ENCODE measurements at places on chromosomes 5 and 9.

GRCh38 chr5:180069589-180070247, 1.8 kb downstream of the RNF130 start:
- DNase-seq, result peak; percentile 96

DNA sequence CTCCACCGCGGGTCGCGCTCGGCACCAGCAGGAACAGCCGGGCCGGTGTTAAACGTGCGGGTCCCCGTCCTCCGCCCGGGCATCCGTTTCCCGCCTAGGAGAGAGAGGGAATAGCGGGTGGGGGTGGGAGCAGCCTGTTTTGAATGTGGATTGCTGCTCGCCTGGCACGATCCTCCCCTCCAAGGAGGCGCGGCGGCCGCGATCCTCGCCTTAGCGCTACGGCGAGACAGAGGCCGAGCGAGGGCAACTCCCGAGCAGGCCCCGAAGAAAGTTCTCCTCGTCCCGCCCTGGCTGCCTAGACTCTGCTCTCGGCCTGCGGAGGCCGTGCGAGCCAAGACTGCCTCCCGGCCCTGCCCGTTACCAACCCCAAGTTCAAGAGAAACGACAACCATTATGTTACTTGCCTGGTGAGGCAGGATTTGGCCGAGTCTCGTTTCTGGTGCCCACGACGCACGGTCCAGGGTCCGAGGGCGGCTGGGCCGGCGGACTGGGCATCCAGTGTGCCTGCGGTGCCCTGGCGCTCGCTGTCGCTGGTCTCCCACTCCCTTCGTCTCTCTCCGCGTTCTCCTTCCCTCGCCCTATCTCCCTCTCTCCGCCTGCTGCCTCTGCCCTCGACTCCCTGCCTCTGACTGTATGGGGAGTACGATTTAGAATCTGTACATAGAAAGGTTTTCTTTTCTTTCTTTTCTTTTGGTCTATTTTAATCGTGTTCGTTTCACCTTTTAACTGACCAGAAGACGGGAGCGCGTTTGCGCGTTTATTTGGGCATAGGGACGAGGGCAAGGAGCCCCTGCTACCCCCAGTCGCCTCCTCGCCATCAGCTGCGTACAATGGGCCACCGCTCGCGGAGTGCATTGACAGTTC, 724 bp downstream of the NR2F1-AS1 start:
- no peak for DNase-seq

DNA sequence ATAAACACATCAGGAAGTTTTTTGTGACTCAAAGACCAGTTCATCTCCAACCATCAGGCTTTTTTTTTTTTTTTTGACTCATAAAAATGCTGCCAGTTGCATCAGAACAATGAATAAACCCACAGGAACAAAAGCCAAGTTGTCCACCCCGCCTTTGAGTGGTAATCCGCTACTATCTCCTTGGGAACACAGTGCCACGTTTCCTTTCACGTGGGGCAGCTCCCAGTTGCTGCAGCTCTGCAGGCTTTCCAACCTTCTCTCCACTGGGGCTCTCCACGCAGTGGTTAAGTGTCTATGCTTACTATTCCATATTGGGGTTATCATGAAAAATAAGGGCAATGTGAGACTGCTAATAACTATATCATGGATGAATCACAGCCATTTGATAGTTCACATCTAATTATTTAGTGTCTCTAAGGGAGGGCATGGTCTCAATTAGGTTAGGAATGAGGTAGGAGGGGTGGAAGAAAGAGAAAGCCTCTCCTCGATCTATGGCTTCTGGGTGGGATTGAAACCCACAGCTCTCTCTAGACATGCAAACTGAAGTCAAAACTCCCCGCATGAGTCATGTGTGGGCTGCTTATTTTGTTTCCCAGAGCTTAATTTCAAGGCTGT, 55.8 kb upstream of the ACTBL2 start:
- DNase-seq, result no peak

DNA sequence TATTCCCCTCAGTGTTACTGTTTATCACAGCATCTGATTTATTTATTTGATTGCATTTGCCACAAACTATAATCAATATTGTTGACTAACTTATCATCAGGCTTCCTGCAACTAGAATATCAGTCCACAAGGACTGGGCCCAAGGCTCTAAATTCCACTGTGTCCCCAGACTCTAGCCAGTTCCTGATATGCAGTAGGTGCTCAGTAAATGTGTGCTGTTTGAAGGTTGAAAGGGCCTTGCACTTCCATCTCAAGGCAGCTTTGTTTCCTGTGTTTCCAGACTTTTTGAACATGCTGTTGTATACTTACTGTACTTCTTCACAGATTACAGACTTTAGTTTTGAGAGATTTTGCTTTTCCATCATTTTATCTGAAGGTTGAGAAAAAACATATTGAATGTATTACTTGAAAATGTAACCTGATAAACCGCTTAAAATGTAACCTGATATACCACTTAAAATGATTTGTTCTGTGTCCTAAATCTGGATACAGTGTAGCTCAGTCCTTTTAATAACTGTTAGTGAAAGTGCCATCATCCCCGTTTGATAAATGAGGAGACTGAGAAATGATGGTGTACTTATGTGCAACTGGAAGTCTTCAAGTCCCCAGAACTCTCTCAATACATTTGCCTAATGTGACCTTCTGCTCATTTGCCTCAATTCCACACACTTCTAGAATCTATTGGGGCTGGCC, 18.7 kb downstream of the KIAA1191 start:
- no peak for DNase-seq

DNA sequence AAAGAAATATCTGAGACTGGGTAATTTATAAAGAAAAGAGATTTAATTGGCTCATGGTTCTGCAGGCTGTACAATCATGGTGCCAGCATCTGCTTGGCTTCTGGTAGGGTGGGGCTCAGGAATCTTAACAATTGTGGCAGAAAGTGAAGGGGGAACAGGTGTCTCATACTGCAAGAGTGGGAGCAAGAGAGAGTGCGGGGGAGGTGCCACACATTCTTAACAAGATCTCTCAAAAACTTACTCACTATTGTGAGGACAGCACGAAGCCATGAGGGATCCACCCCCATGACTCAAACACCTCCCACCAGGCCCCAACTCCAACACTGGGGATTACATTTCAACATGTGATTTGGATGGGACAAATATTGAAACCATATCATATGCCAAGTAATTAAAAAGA, 70.1 kb upstream of the PANK3 start:
- DNase-seq, result no peak

DNA sequence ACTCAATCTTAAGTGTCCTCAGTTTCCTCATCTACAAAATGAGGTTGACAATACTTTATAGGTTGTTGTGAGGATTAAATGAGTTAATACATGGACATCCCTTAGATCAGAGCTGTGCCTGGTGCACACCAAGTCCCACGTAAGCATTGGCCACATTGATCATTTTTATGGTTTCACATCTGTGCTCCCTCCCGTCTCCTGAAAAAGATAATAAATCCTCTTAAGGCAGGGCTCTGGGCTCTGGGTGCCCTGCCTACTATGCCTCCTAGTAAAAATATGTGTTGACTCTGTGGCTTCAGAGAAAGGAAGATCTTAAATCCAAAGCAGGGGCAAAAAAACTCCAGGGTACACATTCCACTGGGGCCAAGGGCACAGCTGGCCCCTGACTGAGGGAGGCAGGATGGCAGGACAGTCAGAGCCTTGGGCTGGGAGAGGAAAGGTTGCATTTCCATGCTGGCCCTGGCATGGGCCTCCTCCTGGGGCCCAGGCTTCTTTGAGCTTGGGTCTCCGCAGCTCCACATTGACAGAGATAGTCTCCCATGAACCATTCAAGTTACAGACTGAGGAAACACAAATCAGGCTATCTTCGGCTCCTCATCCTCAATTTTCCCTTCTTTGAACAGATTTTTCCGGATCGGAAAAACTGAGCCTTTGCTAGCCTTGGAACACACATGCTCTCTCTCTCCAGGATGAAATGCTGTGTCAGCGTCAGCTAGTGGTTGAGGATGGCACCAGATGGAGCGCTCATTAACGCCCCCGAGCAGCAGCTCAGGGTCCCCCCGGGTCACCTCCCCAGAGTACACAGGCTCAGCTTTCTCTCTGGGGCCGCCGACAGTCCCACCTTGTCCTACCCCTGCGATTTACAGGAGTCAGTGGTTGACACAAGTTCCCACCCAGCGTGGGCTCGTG, 22.4 kb upstream of the KIF12 start:
- DNase-seq, result no peak

GRCh38 chr5:58263296-58263695, 196.6 kb downstream of the PLK2 start:
- DNase-seq, result no peak

DNA sequence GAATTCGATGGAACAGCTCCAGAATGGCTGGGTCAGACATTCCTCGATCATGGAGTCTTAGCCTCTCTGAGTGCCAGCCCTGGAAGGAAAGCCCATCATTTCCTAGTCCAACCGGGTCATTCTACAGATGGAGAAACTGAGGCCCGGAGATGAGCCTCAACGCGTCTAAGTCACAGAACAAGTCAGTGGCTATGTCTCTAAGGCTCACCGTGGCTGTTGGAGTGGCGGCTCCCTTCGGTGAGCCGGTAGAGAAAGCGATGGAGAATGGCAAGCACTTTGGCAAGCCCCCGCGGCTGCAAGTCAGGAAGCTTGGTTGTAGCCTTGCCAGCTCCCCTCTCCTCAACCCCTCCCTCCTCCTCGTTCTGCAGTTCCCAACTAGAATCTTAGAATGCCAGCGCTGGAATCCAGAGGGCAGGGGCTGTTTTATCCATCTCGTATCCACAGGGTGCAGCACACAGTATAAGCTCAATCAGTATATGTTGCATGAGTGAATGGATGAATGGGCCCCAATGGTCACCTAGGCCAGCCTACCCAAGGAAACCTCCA, 438 bp upstream of the ARSI start:
- DNase-seq, result no peak

- no peak for DNase-seq
Observed at GRCh38 chr9:98502976-98503325, 205.8 kb downstream of the GABBR2 start.

GRCh38 chr9:132754236-132754635, 84.0 kb downstream of the GTF3C4 start:
- DNase-seq, result no peak

DNA sequence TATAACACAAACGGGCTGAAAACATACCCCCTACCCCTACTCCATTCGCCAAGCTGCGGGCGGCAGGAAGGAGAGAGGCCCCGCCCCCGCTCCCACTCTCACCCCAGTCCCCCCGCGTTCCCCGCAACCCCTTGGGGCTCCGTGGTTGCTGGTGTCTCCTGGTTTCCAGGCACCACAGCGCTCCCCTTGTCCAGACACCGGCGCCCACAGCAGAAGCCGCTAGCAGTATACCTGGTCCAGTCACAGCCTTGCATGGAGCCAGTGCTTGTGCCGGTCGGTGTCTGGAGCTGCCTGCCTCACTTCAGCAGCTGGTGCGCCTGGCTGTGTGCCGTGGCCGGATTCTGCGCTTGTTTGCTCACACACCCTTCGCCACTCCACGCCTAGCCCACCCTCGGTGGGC, 240.5 kb upstream of the DAB2 start:
- DNase-seq, result no peak

DNA sequence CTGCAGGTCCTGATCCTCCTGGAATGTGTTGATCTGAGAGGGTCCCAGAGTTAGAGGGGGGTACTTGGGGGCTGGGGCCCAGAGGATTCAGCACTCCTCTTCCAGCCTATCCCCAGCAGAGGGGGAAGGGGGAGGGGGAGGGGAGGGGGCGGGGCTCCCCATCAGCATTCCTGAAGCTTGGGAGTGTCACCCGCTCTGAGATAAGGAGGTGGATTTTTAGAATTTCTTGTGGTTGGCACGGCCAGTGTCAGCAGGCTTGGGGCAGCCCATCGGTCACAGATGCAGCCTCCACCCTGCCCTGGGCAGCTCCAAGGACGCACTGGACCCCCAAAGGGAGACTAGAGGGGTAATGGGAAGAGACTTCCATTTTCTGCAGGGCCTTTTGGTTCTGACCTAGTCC, 5.3 kb downstream of the FGF18 start:
- DNase-seq, result no peak

GRCh38 chr5:42598311-42598710, 158.3 kb upstream of the CCDC152 start:
- no peak for DNase-seq

DNA sequence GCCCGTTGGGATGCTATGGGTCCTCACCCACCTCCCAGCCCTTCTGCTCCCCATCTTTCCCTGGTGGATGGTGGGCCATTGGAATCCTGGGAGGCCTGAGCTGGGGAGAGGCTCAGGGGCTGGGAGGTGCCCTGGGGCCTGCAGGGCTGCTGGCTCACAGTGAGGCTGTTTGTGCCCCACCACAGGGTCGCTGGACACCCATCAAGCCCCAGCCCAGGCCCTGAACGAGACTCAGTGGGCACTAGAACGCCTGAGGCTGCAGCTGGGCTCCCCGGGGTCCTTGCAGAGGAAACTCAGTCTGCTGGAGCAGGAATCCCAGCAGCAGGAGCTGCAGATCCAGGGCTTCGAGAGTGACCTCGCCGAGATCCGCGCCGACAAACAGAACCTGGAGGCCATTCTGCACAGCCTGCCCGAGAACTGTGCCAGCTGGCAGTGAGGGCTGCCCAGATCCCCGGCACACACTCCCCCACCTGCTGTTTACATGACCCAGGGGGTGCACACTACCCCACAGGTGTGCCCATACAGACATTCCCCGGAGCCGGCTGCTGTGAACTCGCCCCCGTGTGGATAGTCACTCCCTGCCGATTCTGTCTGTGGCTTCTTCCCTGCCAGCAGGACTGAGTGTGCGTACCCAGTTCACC, 4.9 kb upstream of the AIF1L start:
- no peak for DNase-seq

DNA sequence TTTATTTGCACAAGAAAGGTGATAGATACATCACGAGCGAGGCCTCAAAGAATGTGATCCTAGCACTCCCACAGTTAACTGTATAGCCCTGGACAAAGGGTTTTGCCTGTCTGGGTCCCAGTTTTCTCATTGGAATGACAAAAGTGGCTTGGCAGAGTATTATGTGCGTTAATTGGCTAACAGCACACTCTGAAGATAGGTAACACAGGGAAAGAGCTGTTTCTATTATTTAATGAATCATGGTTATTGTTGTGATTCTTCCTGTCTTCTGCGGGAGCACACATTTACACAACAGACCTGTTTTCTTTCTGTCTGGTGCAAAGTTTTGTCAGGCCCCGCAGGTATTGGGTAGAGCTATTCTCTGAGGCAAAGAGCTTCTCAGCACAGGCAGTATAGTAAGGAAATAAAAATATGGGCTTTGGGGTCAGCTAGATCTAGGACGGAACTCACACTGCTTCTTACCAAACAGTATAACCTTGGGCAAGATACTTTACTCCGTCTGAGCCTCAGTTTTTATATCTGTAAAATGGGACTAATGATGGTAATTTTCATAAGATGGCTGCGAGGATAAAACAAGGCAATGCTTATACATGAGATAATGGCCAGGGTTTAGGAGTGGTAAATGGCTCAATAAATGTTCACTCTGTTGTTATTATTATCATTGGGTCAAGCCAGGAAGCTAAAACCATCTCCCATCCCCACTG, 78.9 kb downstream of the PLAC8L1 start:
- DNase-seq, result no peak

GRCh38 chr9:24932785-24933184, 387.1 kb upstream of the IZUMO3 start:
- no peak for DNase-seq

GRCh38 chr9:108270561-108270960, 585.2 kb downstream of the ACTL7B start:
- DNase-seq, result no peak

GRCh38 chr5:77232574-77233358, 22.3 kb downstream of the PDE8B start:
- peak; percentile 0 for DNase-seq
